Neural crest cell (in vitro differentiated cells): ENCODE measurements at places on chromosomes 6 and 20. TPM values are rescaled to one million over a fixed set of nuclear protein-coding genes. Genes with fewer than 3 reads are reported as not detected.

DNA sequence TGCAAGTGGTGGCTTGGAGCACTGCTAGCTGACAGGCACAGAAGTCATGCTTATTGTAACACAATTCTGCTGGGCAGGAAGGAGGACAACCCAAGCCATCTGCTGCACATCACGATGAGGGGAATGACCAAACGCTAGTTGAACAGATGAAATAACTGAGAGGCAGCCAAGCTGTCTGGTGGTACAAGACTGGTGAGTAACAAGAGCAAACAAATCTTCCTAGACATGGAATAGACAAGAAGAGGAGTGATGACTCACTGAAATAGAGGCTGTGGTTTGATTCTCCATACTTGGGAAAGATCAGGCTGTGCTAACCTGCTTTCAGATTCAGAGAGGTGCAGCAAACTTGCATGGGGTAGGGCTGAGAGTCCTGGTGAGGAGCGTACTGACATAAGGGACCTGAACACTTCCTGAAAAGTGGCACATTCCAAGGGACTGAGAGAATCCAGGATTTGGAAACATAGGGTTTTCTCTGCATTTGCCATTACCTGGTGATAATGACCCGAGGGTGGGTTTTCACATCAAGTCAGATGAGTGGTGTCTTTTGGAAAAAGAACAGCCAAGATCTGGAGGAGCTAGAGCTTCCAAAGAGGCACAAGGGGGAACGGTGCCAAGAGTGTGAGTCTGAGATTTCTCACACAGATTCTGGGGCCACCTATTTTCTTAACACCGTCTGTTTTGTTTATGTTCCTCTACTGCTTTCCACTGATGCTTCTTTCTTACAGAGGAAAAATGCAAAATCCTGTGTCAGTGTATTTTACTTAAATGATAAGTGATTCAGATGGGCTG lies 60.0 kb downstream of the PRL start:
- H3K36me3 ChIP-seq: peaks cover 3% of the 10 kb centered on the region
- H3K27ac ChIP-seq: peak overlapping the region; percentile 30
- H3K4me3 ChIP-seq: no peak overlapping the region
- H3K27me3 ChIP-seq: no peaks in the 10 kb centered on the region

DNA sequence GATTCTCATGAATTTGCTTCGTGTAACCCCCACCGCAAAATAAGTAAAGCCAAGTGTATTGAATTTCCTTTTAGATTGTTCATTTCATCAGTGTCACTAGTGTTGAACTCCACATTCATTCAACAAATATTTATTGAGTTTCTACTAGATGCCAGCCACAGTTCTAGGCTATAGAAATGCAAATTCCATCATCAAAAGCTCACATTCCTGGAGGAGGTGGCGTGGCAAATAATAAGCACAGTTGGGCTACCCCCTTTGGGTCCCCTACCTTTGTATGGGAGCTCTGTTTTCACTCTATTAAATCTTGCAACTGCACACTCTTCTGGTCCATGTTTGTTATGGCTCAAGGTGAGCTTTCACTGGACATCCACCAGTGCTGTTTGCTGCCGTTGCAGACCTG lies 12.7 kb upstream of the ME1 start:
- no peak overlapping the region for H3K4me3 ChIP-seq
- H3K27me3 ChIP-seq: no peaks in the 10 kb centered on the region
- H3K4me1 ChIP-seq: peaks cover 9% of the 10 kb centered on the region
- no peaks in the 10 kb centered on the region for H3K36me3 ChIP-seq
- DNase-seq: no peak

GRCh38 chr6:3533981-3534380 lies 77.1 kb upstream of the SLC22A23 start:
- no peak overlapping the region for H3K4me3 ChIP-seq
- H3K36me3 ChIP-seq: no peaks in the 10 kb centered on the region
- no peak for DNase-seq
- H3K27me3 ChIP-seq: no peaks in the 10 kb centered on the region
- no peaks in the 10 kb centered on the region for H3K4me1 ChIP-seq

GRCh38 chr6:41671376-41671775 lies 33.1 kb downstream of the MDFI start:
- no peak for DNase-seq
- no peak overlapping the region for H3K27ac ChIP-seq
- H3K27me3 ChIP-seq: peaks cover 19% of the 10 kb centered on the region
- peaks cover 8% of the 10 kb centered on the region for H3K4me1 ChIP-seq
- H3K36me3 ChIP-seq: no peaks in the 10 kb centered on the region

DNA sequence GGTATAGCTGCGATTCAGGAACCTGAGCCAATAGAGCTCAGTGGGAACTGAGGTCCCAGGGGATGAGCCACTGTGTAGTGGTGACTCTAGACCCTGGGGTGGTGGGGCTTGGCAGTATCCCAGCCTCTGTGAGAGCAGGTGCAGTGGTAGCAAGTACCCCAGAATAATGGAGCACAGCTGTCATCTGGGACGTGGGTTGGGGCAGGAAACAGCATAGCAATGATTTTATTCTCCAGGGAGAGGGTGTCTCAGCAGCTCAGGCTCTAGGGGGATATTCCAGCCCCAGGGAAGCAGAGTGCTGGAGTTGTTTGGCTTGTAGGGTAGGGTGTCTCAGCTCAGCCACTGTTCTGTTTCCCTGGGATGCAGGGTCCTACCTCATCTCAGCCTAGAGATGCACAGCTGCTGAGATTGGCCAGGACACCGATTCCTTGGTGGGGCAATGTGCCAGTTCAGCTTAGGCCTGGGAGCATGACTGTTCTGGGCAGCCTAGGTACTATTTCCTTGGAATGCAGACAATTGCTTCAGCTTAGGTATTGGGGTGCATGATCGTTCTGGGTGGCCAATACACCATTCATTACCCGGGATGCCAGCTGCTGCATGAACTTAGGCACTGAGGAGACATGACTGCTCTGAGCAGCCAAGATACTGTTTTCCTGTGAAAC lies 34.0 kb upstream of the NUP153 start:
- H3K36me3 ChIP-seq: peaks cover 8% of the 10 kb centered on the region
- H3K27ac ChIP-seq: no peak overlapping the region
- H3K4me1 ChIP-seq: no peaks in the 10 kb centered on the region
- no peaks in the 10 kb centered on the region for H3K27me3 ChIP-seq

- H3K4me3 ChIP-seq: no peak overlapping the region
- no peak overlapping the region for H3K27ac ChIP-seq
- no peaks in the 10 kb centered on the region for H3K36me3 ChIP-seq
- no peak for DNase-seq
Observed at GRCh38 chr6:18562726-18563125, 175.6 kb downstream of the RNF144B start.

DNA sequence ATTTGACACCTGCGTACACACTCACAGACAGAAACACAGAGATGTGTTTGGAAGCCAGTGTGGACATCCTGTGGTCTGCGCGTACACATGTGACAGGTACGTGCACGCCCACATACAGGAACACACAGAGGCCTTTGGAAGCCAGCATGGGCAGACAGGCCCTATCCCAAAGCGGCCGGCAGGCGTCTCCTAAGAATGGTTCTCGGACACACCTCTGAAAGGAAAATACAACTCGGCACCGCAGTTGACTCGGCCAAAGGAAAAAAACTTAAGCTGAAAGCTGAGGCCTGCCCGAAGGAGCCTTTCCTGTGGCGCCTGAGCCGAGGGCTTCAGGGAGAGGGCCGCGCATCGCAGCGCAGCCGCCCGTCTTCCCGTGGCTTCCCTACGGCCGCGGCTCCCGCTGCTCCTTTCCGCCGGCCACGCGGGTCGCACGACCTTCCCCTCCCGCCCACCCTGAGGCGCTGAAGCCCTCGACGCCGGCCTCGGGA lies 1.4 kb upstream of the CEP43 start:
- peaks cover 25% of the 10 kb centered on the region for H3K36me3 ChIP-seq
- DNase-seq: peak; percentile 48
- peak overlapping the region; percentile 88 for H3K4me3 ChIP-seq
- H3K4me1 ChIP-seq: peaks cover 29% of the 10 kb centered on the region
- H3K27ac ChIP-seq: no peak overlapping the region

DNA sequence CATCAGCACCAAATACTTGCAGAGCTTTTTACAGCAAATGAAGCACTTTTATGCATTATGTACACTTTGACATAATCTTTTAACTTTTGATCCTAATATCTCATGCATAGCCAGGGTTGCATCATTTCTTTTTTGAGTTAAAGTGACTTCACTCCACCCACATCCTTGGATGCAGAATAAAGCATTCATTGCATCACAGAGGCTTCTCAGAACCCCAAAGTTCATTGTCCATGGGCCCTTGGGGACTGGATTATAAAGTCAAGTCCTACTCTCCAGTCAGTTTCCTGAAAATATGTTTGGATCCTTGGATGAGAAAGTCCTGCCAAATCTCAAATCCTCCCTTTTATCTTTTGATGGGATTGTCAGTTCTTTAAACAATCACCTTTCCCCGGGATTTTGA lies 10.6 kb upstream of the EFHC1 start:
- peaks cover 5% of the 10 kb centered on the region for H3K4me1 ChIP-seq
- H3K27ac ChIP-seq: no peak overlapping the region
- no peak overlapping the region for H3K4me3 ChIP-seq

GRCh38 chr20:60050193-60050947 lies 92.1 kb downstream of the CDH26 start:
- H3K27me3 ChIP-seq: peaks cover 2% of the 10 kb centered on the region
- no peak overlapping the region for H3K27ac ChIP-seq
- H3K4me3 ChIP-seq: no peak overlapping the region

GRCh38 chr20:35317416-35318210 lies 25.4 kb upstream of the FAM83C start:
- no peak for DNase-seq
- peak overlapping the region; percentile 51 for H3K27ac ChIP-seq
- no peak overlapping the region for H3K4me3 ChIP-seq
- no peaks in the 10 kb centered on the region for H3K27me3 ChIP-seq
- H3K36me3 ChIP-seq: peaks cover 3% of the 10 kb centered on the region

DNA sequence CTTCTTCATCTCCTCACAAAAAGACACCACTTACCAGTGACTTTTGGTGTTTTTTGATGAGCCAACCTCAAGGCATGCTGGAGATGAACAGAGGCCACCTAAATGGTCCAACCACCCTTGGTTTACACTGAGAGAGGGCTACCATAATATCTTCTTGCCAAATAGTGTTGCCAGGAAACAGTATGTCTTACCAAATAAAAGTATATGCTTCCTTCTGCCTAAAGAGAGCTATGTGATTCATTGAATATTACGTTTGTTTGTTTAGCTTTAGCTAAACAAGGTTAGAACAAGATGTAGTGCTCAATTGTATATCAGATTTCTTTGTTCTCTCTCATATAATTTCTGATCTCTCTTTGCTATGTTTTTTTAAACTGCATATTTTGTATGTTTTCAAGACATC lies 40.6 kb upstream of the BMP6 start:
- no peak for DNase-seq
- no peaks in the 10 kb centered on the region for H3K36me3 ChIP-seq
- H3K27me3 ChIP-seq: peaks cover 7% of the 10 kb centered on the region
- no peak overlapping the region for H3K27ac ChIP-seq
- H3K4me3 ChIP-seq: no peak overlapping the region
- H3K4me1 ChIP-seq: peaks cover 14% of the 10 kb centered on the region

- H3K36me3 ChIP-seq: peaks cover 7% of the 10 kb centered on the region
- H3K4me1 ChIP-seq: peaks cover 43% of the 10 kb centered on the region
- peak overlapping the region; percentile 99 for H3K4me3 ChIP-seq
Observed at GRCh38 chr20:53914781-53915445, 155.5 kb downstream of the BCAS1 start.

DNA sequence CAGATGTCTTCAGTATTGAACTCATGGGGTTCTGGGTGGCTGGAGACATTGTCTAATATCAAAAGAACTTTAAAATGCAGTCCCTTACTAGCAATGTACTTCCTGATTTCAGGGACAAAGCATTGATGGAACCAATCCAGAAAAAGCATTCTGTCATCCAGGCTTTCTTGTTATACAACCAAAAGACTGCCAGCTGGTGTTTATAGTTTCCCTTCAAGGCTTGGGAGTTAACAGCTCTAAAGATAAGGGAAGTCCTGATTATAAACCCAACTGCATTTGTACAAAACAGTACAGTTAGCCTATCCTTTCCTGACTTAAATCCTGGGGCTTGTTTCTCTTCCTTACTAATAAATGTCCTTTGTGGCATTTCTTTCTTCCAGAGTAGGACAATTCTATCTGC lies 160.0 kb downstream of the COL21A1 start:
- H3K4me1 ChIP-seq: peaks cover 6% of the 10 kb centered on the region
- H3K27ac ChIP-seq: no peak overlapping the region
- H3K4me3 ChIP-seq: no peak overlapping the region
- no peaks in the 10 kb centered on the region for H3K27me3 ChIP-seq
- no peaks in the 10 kb centered on the region for H3K36me3 ChIP-seq
- DNase-seq: no peak

DNA sequence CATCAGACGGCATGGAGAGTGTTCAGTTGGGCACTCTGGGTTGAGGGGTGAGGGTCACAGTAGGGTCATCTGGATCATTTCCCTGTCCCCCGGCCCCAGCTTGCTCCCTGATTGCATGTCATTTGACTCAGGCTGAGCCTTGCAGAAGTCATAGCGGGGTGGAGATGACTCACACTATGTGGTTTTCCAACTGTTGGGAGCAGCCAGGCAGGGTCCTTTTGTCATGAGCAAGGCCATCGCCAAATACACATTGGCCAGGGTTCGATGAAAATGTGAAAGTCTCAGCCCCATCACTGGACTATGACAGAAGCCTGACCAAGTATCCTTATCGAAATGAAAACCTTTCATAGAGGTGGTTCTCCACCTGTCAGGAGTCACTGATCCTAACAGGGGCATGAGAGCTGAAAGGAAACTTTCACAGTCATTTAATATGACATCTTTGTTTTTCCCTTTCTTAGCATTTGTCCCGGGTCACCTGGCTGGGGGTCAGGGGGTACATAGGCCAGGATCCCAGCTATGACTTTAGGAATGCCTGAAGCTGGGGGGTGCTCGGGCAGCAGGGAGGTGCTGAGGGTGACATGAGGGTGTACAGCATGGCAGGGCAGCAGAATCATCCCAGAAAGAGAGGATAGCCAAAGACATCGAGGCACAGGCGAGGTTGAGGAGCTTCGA lies 70.2 kb upstream of the CD93 start:
- no peaks in the 10 kb centered on the region for H3K27me3 ChIP-seq
- no peak overlapping the region for H3K4me3 ChIP-seq
- H3K36me3 ChIP-seq: no peaks in the 10 kb centered on the region

DNA sequence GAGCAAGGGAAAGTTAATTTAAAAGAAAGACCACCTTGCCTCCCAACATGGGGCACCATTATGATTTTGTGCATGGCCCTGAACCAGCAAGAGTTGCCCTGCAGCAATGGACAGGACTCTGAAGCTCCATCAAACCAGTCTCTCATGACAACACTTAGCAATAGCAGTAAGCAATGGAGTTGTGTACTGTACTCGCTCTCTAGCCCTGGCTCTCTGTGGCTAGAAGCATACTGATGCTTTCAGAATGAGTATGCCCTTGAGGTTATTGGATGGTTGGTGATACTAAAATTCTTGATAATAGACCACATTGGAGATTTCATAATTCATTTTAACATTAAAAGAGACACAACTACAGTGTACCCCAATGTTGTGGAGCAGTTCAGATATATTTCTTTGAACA lies 23.2 kb upstream of the LMBRD1 start:
- H3K27ac ChIP-seq: no peak overlapping the region
- H3K4me3 ChIP-seq: no peak overlapping the region
- H3K36me3 ChIP-seq: no peaks in the 10 kb centered on the region
- no peaks in the 10 kb centered on the region for H3K4me1 ChIP-seq
- no peaks in the 10 kb centered on the region for H3K27me3 ChIP-seq

The EMILIN3 gene
- total RNA-seq: 6.9 and 7.5 TPM in 2 replicates

The SIGLEC1 gene
- total RNA-seq: not detected in 2 replicates

The HELZ2 gene
- total RNA-seq: 22.3 and 26.5 TPM in 2 replicates

The MPIG6B gene
- total RNA-seq: not detected in 2 replicates

The OR12D3 gene
- total RNA-seq: not detected in 2 replicates

The SYNCRIP gene
- total RNA-seq: 144 and 146 TPM in 2 replicates
